Effector memory CD8-positive, alpha-beta T cell (primary cell): ENCODE measurements at places on chromosomes 7 and 10.

DNA sequence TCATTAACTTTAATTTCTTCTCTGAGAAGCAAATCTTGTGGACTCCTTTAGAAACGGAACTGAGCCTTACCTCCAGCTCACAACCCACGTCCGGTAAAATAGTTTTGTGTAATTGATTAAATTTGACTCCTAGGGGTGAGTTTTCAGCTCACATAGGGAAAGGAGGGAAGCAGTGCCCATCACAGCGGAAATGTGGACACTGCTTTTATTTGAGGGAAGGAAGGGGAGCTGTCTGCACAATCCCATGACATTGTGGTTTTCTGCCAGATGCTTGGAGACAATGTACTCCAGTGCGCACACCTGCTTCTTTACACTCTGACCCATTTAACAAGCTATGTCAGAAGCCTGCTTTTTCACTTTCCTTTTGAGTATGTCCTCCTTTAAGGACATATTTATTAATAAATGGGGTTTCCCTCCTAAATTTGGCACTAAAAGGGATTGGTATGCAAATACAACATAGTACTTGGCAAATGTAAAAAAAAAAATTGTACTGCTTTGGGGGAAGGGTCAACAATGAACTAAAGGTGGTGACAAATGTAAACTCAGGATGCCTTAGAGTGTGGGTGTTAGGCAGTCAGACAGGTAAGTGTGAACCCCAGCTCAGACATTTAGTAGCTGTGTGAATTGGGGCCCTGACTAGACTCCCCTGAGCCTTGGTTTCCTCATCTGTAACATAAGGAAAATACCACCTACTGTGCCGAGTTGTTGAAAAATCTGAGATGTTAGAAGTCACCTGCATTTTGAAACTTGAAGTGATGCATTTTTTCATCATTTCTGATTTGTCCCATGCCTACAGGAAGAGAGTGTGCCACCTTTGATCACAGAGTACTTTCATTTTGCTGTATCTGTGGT lies 90.2 kb upstream of the KLF6 start:
- peak; percentile 43 for DNase-seq
- no peaks in the 10 kb centered on the region for H3K27me3 ChIP-seq
- H3K27ac ChIP-seq: peak overlapping the region; percentile 98
- peaks cover 24% of the 10 kb centered on the region for H3K36me3 ChIP-seq

DNA sequence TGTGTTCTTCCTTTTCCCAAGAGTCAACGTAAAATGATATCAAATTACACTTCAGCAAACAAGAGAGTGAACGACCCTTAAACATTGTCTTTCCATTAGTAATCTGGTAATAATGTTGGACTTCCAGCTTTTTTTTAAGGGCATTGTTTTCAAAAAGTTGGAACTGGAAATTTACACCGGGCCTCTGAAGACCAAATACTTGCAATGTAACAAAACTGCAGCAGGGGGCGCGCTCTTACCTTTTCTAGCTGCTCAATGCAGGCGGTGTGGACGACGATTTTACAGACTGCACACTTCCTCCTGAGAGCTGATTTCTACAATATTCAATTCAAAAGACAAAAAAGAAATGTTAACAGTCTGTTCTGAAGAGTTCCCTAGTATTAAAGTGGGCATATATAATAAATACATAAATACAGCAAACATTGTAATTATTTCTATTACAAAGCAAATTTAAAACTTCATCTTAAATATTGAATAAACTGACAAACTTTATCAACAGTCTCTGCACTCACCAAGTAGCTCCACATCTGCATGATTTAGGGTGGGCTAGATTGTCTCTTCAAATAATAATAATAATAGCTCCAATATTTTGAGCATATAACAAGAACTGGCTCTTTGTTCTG lies 190.4 kb downstream of the DGKI start:
- no peak overlapping the region for H3K27ac ChIP-seq
- DNase-seq: peak; percentile 36
- H3K36me3 ChIP-seq: no peaks in the 10 kb centered on the region
- H3K4me3 ChIP-seq: no peak overlapping the region
- H3K27me3 ChIP-seq: peaks cover 4% of the 10 kb centered on the region
- H3K4me1 ChIP-seq: no peaks in the 10 kb centered on the region

DNA sequence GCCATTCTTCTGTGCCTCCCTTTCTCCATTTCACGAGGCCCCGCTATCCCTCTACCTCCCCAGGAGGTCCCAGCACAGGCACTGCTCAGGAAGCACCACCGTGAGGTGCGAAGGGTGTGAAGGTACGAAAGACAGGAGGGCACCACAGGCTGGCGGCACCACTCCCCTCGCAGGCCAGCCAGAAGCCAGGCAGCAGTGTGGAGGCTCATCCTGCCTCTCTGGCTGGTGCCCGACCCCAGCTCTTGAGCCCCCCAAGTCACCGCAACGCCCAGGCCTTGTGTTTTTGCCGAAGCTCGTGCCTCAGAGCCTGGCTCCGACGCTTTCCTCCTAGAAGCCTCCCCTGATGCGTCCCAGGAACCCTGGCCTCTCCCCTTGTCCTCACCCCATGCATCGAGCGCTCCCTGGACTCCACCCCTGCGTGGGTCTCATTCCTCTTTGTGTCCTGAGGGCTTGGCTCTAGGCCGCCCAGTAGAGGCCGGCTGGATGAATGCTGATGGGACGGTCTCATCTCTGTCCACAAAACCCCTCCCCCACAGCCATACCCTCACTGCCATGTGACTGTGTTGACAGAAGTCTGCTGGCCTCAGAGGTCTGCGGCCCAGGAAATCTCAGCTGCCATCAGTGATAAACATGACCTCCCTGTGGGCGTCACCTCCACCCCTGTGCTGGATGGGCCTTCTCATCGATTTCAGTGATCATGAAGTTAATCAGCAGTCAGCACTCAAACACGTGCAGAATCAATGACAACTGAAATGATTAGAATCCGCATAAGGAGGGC lies 19.3 kb downstream of the BRI3 start:
- no peaks in the 10 kb centered on the region for H3K27me3 ChIP-seq
- peak overlapping the region; percentile 74 for H3K27ac ChIP-seq
- DNase-seq: no peak

- DNase-seq: no peak
- peak overlapping the region; percentile 59 for H3K4me3 ChIP-seq
- peak overlapping the region; percentile 88 for H3K27ac ChIP-seq
- no peaks in the 10 kb centered on the region for H3K27me3 ChIP-seq
These were observed 3.8 kb downstream of the NFE2L3 start for GRCh38 chr7:26155531-26156375.

- H3K4me3 ChIP-seq: peak overlapping the region; percentile 71
- H3K27ac ChIP-seq: peak overlapping the region; percentile 85
- H3K4me1 ChIP-seq: peaks cover 27% of the 10 kb centered on the region
- no peaks in the 10 kb centered on the region for H3K27me3 ChIP-seq
- peaks cover 3% of the 10 kb centered on the region for H3K36me3 ChIP-seq
These were observed 10.7 kb downstream of the HIP1 start for GRCh38 chr7:75727881-75728593.

GRCh38 chr10:126235091-126235978 lies 152.9 kb downstream of the ADAM12 start:
- H3K36me3 ChIP-seq: peaks cover 10% of the 10 kb centered on the region
- H3K4me1 ChIP-seq: peaks cover 8% of the 10 kb centered on the region
- H3K4me3 ChIP-seq: no peak overlapping the region
- no peak overlapping the region for H3K27ac ChIP-seq

GRCh38 chr10:124642088-124642710 lies 102.0 kb downstream of the FAM53B start:
- H3K36me3 ChIP-seq: peaks cover 43% of the 10 kb centered on the region
- H3K4me1 ChIP-seq: peaks cover 78% of the 10 kb centered on the region
- DNase-seq: no peak
- peak overlapping the region; percentile 100 for H3K27ac ChIP-seq
- no peaks in the 10 kb centered on the region for H3K27me3 ChIP-seq
- peak overlapping the region; percentile 86 for H3K4me3 ChIP-seq

DNA sequence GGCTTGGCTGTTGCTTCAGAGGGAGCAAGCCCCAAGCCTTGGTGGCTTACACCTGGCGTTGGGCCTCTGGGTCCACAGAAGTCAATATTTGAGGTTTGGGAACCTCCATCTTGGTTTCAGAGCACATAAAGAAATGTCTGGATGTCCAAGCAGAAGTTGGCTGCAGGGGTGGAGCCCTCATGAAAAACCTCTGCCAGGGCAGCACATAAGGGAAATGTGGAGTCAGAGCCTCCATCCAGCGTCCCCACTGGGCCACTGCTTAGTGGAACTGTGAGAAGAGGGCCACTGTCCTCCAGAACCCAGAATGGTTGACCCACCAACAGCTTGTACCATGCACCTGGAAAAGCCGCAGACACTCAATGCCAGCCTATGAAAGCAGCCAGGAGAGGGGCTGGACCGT lies 573.5 kb upstream of the ZWINT start:
- H3K36me3 ChIP-seq: no peaks in the 10 kb centered on the region
- no peaks in the 10 kb centered on the region for H3K27me3 ChIP-seq
- no peaks in the 10 kb centered on the region for H3K4me1 ChIP-seq
- H3K4me3 ChIP-seq: no peak overlapping the region

- no peaks in the 10 kb centered on the region for H3K4me1 ChIP-seq
- no peaks in the 10 kb centered on the region for H3K27me3 ChIP-seq
- no peak overlapping the region for H3K27ac ChIP-seq
- H3K36me3 ChIP-seq: no peaks in the 10 kb centered on the region
- no peak overlapping the region for H3K4me3 ChIP-seq
- DNase-seq: no peak
These were observed 520.0 kb downstream of the PARD3 start for GRCh38 chr10:34295142-34295548.

DNA sequence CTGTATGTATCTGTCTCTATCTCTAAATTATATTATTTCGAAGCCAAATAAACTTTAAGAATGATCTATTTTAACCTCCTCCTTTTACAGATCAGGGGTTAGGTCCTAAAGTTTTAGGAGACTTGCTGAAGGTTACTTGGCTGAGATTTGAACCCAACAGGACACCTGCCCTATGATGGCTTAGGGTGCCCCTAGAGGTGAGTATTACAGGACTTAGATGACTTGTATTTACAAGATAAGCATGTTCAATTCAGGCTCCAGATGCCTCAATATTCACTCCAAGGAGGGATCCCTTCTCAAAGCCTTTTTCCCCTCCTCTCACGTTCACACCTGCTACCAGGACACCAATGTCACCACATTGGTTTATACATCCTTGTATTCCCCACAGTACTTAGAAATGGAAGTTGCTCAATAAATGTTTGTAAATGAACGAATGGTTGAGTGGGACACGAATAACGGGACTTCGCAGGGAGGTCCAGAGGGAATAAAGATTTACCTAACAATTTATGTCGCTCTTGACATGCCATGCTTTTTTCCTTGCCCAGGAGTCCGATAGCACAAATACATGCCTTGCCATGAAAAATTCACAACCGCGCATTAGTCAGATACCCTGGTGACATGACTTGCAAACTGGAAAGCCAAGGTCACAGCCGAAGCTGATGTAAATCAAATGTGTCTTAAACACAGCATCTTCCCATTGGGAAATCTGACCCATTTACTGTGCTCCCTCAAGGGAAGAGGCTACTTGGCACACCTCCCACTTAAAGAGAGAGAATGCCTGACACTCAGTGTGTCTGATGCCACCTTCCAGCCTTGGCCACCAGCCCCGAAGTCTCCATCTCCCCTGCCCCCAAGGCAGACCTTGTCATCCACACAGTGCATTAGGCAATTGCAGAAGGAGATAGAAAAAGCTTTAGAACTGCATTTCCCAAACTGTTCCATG lies 872.2 kb upstream of the AUTS2 start:
- H3K27me3 ChIP-seq: no peaks in the 10 kb centered on the region
- H3K4me1 ChIP-seq: no peaks in the 10 kb centered on the region
- no peak overlapping the region for H3K4me3 ChIP-seq
- DNase-seq: no peak
- H3K27ac ChIP-seq: no peak overlapping the region
- H3K36me3 ChIP-seq: no peaks in the 10 kb centered on the region

DNA sequence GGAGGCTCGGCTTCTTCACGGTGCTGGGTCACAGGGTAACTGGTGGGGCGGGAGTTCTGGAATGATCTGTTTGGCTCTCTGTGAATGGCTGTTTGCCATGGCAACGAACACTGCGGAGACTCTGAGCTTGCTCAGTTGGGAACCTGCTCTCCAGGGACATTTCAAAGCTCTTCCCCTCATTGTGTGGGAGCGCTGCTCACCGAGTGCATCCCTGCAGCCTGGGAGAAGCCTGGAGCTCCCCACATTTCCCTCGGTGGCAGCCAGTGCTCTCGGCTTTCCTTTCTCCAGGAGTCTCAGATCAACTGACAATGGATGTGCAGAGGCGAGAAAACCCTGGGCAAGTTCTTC lies 57.6 kb upstream of the CACUL1 start:
- no peaks in the 10 kb centered on the region for H3K36me3 ChIP-seq
- no peak for DNase-seq
- peaks cover 5% of the 10 kb centered on the region for H3K4me1 ChIP-seq
- H3K4me3 ChIP-seq: no peak overlapping the region

- peaks cover 8% of the 10 kb centered on the region for H3K4me1 ChIP-seq
- H3K4me3 ChIP-seq: no peak overlapping the region
- H3K27ac ChIP-seq: peak overlapping the region; percentile 29
- no peak for DNase-seq
- H3K27me3 ChIP-seq: no peaks in the 10 kb centered on the region
- peaks cover 4% of the 10 kb centered on the region for H3K36me3 ChIP-seq
These were observed 75.5 kb upstream of the KAT6B start for GRCh38 chr10:74750848-74751274.

- no peak overlapping the region for H3K4me3 ChIP-seq
- no peak for DNase-seq
- peak overlapping the region; percentile 7 for H3K27ac ChIP-seq
- H3K36me3 ChIP-seq: peaks cover 45% of the 10 kb centered on the region
- H3K4me1 ChIP-seq: peaks cover 4% of the 10 kb centered on the region
These were observed 124.1 kb downstream of the SMURF1 start for GRCh38 chr7:99019523-99020412.

GRCh38 chr7:8042796-8043535 lies 74.4 kb downstream of the GLCCI1 start:
- no peak for DNase-seq
- peak overlapping the region; percentile 42 for H3K27ac ChIP-seq
- H3K4me1 ChIP-seq: peaks cover 58% of the 10 kb centered on the region
- H3K36me3 ChIP-seq: peaks cover 23% of the 10 kb centered on the region
- no peaks in the 10 kb centered on the region for H3K27me3 ChIP-seq

DNA sequence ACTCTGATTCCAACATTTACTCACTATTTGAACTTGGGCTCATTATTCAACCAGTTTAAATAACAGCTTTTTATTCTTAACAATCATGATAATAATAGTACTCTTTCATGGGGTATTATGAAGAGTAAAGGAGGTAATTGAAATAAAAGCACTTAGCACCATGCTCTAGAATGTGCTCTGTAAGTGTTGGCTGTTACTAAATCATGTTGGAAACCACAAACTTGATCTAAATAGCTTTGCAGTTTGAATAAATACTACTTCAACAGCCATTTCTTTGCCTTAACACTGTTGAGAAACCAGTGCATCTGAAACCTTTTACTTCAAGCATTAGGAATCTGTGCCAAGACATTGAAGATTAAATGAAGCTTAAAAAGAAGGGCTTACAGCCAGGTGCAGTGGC lies 7.9 kb upstream of the UPF2 start:
- H3K27me3 ChIP-seq: no peaks in the 10 kb centered on the region
- peaks cover 6% of the 10 kb centered on the region for H3K36me3 ChIP-seq
- DNase-seq: no peak
- no peak overlapping the region for H3K4me3 ChIP-seq
- H3K4me1 ChIP-seq: no peaks in the 10 kb centered on the region

GRCh38 chr7:128352153-128352537 lies 8.4 kb upstream of the RBM28 start:
- no peaks in the 10 kb centered on the region for H3K4me1 ChIP-seq
- H3K4me3 ChIP-seq: no peak overlapping the region
- H3K27ac ChIP-seq: no peak overlapping the region
- DNase-seq: no peak
- H3K36me3 ChIP-seq: no peaks in the 10 kb centered on the region

- H3K27ac ChIP-seq: no peak overlapping the region
- H3K36me3 ChIP-seq: no peaks in the 10 kb centered on the region
- no peaks in the 10 kb centered on the region for H3K27me3 ChIP-seq
- no peak overlapping the region for H3K4me3 ChIP-seq
These were observed 170.4 kb upstream of the LRRTM3 start for GRCh38 chr10:66755474-66755873.
